NCI-H187 treated with DMSO at 0.1 percent for 48 hours (cell line): ENCODE measurements at places on chromosomes 13 and 19.

DNA sequence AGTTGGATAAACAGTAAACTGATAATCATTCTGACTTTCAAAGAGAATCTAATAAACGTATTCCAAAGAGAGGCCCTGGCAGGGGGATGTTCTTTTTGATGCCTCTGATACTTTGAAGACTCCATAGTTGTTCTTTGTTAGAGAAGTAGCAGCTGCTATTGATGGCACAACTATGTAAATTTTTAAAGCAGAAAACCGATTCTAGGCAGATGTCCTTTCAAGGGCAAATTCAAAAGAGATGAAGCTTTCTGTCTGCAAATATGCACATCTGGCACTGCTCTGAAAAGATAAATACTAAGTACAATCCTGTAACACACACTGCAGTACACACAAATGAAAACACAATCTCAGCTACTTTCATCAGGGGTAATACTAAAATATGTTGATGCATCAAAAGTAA, 250.1 kb downstream of the VWA8 start:
- no peak for DNase-seq

GRCh38 chr13:48891586-48891985, 84.1 kb upstream of the FNDC3A start:
- DNase-seq, result no peak

DNA sequence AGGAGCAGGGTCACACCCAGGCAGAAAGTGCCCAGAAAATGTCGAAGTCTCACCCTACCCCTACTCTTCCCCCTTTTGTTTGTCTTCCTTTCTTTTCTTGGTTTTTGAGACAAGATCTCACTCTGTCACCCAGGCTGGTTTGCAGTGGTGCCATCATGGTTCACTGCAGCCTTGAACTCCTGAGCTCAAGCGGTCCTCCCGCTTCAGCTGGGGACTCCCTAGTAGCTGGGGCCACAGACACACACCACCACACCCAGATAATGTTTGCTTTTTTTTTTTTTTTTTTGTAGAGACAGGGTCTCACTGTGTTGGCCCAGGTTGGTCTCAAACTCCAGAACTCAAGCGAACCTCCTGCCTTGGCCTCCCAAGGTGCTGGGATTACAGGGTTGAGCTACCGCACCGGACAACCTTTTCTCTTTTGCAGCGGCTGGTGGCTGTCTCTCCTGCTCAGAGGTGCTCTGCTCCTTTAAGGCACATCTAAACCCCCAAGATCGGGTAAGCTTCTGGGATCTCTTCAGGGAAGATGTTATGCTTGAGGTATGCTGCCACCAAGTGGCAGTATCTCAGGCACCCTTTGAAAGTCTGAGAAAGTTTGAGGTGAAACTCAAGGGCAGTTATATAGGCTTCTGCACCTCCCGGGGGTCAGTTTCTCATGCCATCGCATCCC, 22.4 kb upstream of the EBI3 start:
- no peak for DNase-seq

- no peak for DNase-seq
These were observed 11.5 kb downstream of the FAM187B start for GRCh38 chr19:35216833-35217648.

GRCh38 chr13:46008631-46009030, 43.9 kb downstream of the ZC3H13 start:
- DNase-seq, result no peak

DNA sequence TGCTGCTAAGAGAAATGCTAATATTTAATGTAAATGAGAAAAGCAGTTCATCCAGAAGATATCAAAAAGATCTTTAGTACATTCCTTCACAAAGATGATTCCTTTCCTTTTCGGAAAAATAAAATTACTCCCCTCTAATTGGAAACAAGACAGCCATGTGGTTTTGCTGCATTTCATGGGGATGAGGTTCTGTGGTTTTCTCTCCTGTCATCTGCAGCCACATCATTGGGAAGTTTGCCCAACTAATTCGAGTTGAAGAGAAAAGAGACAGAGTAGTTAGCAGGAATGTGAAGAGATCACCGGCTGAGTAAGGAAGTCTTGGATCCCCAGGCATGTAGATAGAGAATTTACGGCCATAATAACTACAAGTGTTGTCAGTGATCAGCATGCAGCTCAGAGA, 122.1 kb downstream of the CYSLTR2 start:
- DNase-seq, result no peak

DNA sequence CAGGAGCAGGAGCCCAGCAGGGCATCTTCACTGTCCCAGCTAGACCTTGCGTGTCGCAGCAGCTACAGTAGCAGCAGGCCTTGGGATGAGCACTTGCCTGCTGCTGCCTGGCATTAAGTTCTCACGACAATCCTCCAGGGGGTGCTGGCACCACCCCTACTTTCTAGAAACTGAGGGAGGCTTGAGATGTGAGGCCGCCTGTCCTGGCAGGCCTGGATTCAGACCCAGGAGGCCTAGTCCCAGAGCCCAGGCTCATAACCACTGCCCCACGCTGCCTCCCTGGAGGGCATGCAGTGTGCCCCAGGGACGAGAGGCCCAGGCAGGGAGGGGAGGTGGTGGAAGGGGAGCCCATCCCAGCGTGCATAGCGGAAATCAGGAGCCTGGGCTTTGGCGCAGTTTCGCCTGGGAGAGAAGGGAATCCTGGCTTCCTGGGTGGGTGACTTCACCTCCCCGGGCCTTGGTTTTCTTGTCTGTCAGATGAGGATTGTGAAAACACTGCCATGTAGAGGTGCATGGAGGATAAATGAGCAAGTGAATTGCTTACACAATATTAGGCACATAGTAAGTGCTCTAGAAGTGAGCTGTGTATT, 26.1 kb downstream of the PPP5C start:
- DNase-seq, result no peak
